HFFc6 (cell line): ENCODE measurements at places on chromosomes 11 and 22. TPM values are rescaled to one million over a fixed set of nuclear protein-coding genes. Genes with fewer than 3 reads are reported as not detected.

DNA sequence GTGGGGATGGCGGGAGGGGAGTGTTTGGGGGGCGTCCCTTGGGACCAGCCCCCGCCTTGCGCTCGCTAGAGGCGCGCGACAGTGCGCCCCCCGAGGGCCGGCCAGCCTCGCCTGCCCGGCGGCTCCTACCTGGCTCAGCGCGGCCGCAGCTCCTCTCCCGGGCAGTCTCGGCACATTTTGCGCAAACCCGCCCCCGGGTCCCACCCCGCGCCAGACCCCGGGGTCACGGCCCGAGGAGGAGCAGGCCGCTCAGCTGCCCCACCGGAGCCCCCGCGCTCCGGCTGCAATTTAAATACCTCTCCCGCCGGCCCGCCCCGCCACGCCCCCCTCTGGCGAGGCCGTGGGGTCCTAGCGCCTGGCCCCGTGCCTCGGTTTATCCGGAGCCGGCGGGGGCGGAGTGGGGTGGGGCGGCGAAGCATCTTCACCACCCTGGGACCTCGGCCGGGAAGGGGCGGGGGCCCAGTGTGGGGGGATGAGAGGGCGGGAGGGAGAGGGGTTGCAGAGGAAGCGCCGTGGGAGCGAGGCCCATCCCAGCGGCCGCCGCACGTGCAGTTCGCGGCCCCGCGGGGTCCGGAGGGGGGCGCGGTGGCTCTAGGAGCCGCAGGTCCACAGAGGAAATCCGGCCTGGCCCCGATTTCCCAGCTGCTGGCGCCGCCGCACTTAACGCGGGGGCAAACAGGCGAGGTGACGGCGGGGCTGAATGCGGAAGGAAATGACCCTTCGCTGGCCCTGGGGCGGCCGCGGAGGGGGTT lies at the start of gene LRRC32:
TSS of gene LRRC32 (minus strand) at position 263 of the 752 bp plus-strand sequence. CDS start 4,793 bp downstream, outside the sequence.
- no peak for DNase-seq

The NECTIN1 gene
- 4.1 to 6.7 TPM (median 6.3 TPM) in 3 replicates for total RNA-seq

- DNase-seq, result peak; percentile 47
Observed at GRCh38 chr11:123536690-123537437, 106.8 kb downstream of the GRAMD1B start.

GRCh38 chr11:100273066-100273815 lies 413.8 kb upstream of the ARHGAP42 start:
- DNase-seq, result no peak

DNA sequence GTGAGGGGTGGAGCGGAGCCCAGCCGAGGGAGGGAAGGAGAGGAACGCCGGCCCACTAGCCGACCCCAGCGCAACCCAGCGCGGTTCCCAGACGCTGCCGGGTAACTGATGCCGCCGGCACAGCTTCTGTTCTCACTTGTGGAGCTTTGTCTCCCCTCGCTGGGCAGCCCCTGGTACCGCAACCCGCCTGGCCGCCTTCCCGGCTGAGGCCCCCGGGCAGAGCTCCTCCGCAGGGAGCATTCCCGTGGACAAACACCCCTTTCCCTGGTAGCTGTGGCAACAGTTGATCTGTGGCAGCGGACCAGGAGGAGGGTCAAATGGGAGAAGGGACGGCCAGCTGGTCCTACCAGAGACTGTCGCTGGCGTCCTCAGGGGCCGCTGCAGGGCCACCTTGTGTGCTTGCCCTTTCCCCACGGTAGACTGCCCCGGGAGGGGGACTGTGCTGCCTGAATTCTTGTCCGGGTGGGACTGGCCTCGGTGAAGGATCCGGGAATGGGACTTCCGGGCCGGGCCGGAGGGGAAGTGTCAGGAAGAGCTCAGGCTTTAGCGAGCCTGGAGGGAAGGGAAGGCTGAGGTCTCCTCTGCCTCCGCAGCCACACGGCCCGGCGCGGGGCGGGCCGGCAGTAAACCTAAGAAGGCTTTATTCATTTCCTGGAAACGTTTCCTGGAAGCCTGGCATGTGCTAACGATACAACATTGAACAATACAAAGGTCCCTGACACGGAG lies 468.0 kb downstream of the OPCML start:
- DNase-seq, result peak; percentile 72

DNA sequence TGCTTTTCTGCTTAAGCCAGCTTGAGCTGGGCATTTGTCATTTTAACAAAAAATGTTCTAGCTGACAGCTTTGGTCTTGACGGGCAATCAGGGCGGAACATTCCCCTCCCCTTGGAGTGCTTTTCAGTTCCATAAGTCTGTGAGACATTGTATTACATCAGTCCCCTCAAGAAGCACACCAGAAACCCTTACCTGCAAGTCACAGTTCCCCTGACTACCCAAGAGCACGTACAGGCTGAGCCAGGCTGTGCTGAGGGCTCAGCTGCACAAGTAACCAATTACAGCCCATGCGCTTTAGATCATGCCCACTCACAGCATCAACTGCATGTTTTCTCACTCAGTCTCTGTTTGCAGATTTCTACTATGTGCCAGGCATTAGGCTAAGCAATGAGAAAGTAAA lies 19.1 kb downstream of the HIRA start:
- DNase-seq, result no peak

DNA sequence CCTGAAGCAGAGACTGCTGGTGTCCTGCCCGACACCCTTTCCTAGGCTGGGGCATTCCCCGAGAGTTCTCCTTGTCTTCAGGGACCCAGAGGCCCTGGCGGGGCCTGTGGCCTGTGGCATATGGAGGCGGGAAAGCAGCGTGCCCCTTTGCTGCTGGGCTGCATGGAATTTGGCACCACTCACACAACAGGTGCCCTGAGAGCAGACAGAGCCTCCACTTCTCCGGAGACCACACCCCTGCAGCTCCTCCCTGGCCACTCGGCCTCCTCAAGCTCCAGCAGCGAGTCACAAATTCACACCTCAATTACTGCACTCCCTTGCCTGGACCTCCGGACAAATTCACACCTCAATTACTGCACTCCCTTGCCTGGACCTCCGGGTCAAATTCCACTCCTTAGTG lies 1375.2 kb downstream of the TBC1D22A start:
- DNase-seq, result no peak

GRCh38 chr11:18853086-18853720 lies 61.6 kb upstream of the PTPN5 start:
- DNase-seq, result peak; percentile 11

The ANKRD42 gene
- total RNA-seq, result 12.9 to 18.9 TPM (median 18.4 TPM) in 3 replicates

- DNase-seq, result no peak
Observed at GRCh38 chr11:8209208-8209807, 40.5 kb upstream of the RIC3 start.

The MRGPRG gene
- not detected in 3 replicates for total RNA-seq

DNA sequence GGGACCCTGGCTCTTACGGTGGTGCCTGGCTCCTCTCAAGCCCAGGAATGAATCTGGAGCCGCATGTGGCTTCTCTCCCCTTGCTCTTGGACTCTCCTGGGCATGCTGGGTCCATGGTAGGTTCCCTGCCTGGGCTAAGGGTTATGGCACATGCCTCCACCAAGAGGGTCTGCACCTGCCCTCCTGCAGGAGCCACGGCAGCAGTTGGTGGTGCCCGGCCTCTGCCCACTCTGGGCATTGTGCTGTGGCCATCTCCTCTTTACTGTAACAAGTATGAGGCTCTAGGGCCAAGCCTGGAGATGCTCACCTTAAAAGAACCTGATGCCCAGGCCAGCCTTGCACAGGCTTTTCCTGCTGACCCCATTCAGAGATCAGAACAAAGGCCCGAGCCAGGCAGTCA lies 104.0 kb upstream of the PITPNB start:
- no peak for DNase-seq

- DNase-seq, result peak; percentile 55
Observed at GRCh38 chr11:112042161-112042960, 17.2 kb downstream of the DLAT start.

DNA sequence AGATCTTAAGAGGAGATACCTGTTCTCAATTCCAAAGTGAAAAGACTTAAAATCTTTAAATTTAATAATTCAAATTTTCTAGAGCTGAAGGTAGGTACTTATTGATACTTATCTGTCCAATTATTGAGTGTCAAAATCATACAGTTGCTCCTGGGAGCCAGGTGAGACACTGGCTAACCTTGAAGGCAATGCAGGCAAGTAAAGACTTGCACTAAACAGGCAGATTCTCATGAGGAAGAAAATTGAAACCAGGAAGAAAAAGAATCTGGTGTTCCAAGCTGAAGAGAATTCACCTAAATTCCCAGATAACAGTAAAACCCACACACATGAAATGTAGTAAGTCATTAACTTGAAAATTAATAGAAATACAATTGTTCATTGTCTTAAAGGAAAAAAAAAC lies 30.3 kb downstream of the VSIG10L2 start:
- DNase-seq, result no peak

- DNase-seq, result no peak
Observed at GRCh38 chr11:116560589-116560988, 212.2 kb downstream of the BUD13 start.

DNA sequence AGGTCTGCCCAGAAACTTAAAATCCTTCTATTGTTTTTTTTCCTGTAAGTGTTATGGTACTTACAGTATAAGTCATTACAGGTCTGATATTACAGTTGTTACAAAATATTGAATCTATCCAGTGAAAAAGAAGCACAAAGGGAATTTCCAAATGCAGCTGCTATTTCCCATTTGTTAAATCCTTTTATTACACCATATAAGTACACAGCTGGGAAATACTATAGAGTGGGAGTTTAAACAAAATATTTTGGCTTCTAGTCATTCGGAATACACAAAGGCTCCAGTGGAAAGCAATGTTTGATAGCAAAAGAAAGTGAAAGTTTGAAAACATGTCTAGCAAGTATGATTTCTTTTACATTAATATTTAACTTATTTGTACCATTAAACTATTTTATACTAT lies 18.0 kb downstream of the SOX6 start:
- DNase-seq, result no peak

The SLC22A8 gene
- total RNA-seq, result not detected in 3 replicates

DNA sequence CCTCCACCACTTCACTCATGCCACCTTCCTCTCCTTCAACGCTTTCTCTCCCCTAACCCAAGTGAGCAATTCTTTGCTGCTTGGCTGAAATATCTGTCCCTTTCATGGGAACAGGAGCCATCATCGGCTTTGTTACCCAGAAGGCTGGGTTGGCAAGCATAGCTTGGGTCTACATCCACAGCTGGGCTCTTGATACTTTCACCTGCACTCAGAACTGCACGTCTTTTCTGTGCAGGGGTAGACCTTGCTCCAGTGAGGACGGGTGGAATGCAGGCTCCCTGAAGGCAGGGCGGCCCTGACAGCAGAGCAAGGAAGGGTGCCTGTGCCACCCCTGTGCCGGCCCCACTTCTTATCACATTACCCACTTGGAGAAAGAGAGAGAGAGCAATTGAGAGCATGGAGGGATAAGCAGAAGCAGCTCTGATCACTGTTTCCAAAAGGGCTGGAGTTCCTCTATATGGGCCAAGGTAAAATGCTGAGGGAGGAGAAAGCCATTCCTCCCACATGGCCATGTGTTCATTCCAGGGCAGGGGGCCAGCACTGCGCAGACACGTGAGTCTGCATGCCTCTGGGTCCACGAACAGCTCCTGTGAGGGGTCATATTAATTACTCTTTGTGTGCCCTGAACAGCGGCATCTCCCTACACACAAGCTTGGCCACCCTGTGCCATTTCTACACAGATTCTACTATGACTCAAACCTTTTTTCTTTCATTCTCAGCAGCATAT lies 181.8 kb downstream of the BUD13 start:
- DNase-seq, result no peak

DNA sequence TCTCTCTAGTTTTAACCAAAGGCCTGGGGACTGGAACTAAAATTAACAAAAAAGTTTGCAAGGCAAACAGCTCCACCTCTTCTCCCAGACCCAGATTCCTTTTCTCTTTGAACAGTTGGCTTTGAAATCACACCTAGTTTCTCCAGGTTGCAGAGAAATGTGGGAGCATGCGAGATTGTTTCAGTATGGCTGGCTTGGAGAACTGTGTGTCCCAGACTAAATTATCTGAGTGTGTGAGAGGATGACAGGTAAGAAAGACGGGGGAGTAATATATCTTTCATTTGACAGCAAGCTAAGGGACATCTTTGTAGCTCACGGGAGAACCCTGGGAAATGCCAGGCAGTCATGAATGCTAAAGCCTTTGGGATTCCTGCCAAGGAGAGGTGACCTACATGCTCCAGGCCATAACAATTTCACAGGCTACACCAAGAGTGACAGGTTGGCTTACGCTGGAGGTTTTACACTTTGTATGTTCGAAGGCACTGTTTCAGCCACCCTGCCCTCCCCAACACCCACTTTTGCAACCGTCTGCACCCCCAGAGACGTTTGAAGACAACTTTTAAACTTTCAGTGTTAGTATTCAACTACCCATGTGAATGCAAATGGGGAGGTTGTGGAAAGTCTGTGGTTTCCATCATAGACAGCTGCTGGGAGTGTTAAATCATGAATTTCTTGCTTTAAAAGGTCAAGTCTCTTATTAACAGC lies 109.3 kb upstream of the SNX19 start:
- DNase-seq, result no peak

- no peak for DNase-seq
Observed at GRCh38 chr11:78841456-78842060, 266.9 kb upstream of the NARS2 start.
